ENCODE measurements at places on chromosomes 2 and 18. TPM values are rescaled to one million over a fixed set of nuclear protein-coding genes. Genes with fewer than 3 reads are reported as not detected.

DNA sequence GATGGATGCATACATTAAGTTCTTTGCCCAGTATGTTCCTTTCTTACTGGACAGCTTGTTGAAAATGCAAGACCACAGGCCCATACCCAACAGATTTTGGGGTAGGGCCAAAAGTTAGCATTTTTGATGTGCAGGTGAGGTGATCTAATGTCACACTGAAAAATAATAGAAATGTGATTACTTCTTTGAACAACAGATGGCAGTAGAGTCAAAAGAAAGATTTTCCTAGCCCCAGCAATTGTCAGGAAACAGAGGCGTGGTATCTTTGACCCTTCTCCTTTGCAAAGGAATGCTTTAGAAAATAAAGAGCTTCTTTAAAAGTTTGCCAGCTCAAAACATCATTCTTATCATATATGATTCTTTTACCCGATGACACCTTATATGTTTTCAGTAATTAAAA lies 343.6 kb upstream of the SYT4 start:
- DNase-seq, result peak; percentile 19

- DNase-seq, result peak; percentile 46
Measured at GRCh38 chr2:27264753-27265535, 2.1 kb upstream of the SLC30A3 start.

DNA sequence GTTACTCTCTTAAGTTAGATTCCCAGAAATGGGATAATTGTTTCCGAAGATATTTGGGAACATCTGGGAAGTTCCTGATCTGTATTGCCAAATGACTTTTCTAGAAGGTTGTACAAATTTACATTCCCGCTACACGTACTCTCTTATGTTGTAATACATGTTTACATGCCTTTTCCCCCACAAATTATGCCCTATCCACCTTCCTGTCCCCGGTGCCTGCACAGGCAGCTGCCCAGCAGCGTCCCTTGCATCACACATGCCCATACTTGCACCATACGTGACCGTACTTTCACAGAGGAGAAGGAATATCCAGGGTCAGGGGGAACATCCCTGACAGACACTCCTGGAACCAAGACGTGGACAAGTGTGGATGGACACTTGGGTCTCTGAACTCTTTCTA lies 24.2 kb upstream of the KLF11 start:
- DNase-seq, result peak; percentile 93

- no peak for DNase-seq
Measured at GRCh38 chr18:62683935-62684334, 31.4 kb upstream of the PHLPP1 start.

- no peak for DNase-seq
Measured at GRCh38 chr2:119481501-119482455, 42.5 kb downstream of the SCTR start.

GRCh38 chr2:10617241-10617640 lies 72.5 kb downstream of the NOL10 start:
- DNase-seq, result no peak

DNA sequence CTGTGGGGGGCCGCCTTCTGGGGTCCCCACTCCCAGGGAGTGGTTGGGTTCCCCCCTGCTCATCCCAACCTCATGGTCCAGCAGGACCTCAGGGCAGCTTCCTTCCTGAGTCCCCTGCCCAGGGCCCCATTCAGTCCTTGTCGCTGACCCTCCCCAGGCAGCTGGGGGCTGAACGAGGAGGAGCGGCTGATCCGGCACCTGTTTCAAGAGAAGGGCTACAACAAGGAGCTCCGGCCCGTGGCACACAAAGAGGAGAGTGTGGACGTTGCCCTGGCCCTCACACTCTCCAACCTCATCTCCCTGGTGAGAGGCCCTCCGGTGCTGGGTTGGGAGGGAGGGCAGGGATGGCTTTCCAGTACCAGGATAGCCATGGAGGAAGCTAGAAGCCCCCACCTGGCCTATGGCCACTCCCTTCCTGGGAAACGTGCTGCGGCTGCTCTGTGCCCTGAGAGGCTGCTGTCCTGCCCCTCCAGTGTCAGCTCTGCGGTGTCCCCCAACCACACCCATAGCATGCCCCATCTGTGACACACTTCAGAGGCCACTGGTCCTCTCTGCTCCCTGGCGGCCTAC lies 497 bp downstream of the CHRND start:
- no peak for DNase-seq

GRCh38 chr2:142871396-142871795 lies 6.1 kb upstream of the KYNU start:
- DNase-seq, result no peak

DNA sequence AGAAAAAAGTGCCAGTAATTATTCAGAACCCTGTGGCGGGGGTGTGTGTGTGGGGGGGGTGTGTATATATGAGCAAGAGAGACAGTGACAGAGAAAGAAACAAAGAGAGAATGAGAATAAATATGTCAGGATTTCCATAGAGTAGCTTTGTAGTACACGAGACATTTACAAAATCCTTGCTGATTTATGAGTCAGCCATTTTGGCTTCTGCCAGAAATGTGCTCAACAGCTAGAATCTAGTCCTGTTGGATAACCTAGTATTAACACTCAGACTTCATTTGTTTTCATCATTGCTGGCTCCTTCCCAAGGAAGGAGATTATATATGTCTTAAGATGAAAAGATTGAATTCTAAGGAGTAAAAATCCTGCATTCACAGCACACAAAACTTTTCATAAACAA lies 140.5 kb upstream of the HNRNPA3 start:
- no peak for DNase-seq

DNA sequence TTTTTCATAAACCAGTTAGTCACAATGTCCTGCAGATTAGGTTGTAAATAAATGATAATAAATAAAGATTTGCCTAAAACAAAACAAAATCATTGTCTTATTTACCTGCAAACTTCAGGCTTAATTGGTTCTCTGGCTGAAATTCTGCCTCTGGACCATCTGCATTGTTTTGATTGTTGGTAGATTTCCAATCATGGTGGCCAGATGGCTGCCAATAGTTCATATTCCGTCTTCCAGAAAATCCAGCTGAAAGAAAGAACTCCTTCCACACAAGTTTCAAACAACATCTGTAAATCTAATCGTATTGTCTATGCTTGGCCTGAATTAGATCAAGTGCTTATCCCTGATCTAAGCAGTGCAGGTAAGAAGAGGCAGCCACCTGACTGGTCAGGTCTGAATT lies 771.1 kb upstream of the ZEB2 start:
- no peak for DNase-seq

DNA sequence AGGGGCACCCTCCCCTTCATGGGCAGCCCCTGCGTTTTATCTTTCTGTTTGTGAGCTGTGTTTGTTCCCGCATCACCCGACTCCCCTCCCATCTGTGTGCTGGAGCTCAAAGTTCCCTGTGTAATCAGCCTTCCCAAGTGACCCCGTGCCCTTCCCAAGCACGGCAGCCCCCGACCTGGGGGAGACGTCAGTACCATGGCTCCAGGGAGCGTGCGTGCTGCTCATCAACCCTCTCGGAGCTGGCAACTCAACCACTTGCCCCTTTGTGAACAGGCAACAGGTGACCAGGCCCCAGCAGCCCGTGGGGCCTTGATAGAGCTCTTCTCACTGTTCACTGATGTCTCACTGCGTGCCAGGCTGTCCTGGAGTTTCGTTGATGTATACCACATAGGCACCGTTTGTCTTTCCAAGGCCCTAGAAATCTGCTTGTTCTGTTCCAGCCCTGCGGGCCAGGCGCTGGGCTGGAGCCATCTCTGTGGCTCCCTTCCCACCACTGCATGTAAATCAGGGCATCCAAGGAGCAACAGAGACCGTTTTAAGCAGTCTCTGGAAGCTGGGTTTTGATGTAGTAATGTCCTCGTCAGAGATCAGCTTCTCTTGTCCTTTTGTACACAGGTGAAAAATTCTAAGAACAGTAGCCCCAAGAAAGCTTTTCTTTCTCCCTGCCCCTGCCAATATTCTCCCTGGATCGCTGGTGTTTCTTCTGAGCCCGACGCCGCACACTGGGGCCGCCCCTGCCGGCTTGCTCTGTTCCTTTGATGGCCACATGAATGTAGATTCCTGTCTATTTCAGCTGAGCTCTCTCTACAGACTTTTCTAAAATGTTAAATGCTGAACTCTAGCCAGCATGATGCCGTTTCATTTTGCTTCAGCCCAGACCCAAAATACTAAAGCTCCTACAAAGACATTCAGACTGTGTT lies 107.0 kb upstream of the PTPRM start:
- DNase-seq, result no peak

DNA sequence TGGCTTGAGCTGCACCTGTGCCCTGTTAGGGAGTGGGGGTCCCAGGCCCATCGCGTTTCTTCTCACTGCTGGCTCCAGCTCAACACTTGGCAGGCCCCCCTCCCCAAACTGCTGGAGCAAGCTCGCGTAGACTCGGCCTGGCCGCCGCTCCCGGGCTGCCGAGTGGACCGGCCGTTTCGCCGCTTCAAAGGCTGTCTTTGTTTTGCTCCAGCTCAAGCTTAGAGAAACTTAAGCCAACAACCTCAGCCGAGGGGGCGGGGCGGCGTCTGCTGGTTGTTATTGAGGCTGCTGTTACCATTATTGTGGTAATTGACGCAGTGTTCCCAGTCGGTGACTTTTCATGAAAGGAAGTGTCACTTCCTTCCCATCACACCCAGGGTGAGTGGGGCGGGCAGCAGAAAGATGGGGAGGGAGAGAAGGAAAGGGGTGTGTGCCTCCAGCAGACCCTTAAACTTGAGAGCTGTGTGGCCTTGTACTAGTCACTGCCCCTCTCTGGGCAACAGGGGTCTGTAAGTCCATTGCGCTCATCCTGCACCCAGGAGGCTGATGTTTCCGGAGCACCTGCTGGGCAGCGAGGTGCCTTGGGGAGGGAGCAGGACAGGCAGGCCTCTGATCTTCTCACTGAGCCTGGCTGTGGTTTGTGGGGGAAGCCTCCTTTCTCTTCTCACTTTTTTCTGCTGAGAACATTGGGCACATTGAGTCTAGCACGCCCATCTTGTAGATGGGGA lies 2.1 kb downstream of the ARID5A start:
- peak; percentile 55 for DNase-seq

- DNase-seq, result no peak
Measured at GRCh38 chr2:31363956-31364750, 50.4 kb downstream of the XDH start.

GRCh38 chr2:100062336-100062735 lies 80.1 kb downstream of the AFF3 start:
- no peak for DNase-seq

- DNase-seq, result no peak
Measured at GRCh38 chr2:239660390-239661230, 259.8 kb upstream of the HDAC4 start.

- DNase-seq, result no peak
Measured at GRCh38 chr2:197628043-197628500, 47.3 kb downstream of the RFTN2 start.

- DNase-seq, result no peak
Measured at GRCh38 chr2:8094526-8094925, 587.3 kb upstream of the ID2 start.

GRCh38 chr18:24949908-24950307 lies 402.1 kb downstream of the ZNF521 start:
- DNase-seq, result no peak

DNA sequence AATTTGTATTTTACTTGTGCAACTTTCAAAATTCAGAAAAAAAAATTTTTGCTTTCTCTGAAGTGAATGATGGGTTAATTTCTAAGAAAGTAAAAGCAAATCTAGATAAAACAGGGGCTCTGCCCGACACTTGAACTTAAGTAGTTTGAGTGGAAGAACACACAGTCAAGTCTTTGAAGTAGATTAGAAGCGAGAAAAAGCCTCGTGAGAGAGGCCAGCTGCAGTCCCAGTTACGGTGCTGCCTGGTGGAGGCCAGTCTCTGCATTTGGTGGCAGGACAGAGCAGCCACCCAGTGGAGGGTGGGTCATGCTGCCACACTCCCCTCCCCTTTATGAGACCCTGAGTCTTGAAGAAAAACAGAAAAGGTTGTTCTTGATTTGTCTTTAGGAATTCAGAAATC lies 81.8 kb downstream of the INPP5D start:
- DNase-seq, result no peak

Gene HOXD8
- total RNA-seq, result 15.5 TPM

Gene SLC16A14
- total RNA-seq, result 3.5 TPM

Gene RGPD3
- 0.32 TPM for total RNA-seq

Gene PGAP1
- total RNA-seq, result 11.7 TPM

Gene SCYGR5
- not detected for total RNA-seq

Gene MPP4
- total RNA-seq, result 5.2 TPM

Gene STAM2
- 51.4 TPM for total RNA-seq

Gene NPPC
- not detected for total RNA-seq

Gene HOXD10
- 58.7 TPM for total RNA-seq

Gene PREB
- total RNA-seq, result 39.3 TPM

Data from fibroblast of villous mesenchyme (primary cell).